ENCODE measurements at places on chromosomes 4 and X. TPM values are rescaled to one million over a fixed set of nuclear protein-coding genes. Genes with fewer than 3 reads are reported as not detected.
A peak's percentile ranks its signal among the peaks of the same experiment; 100 is the strongest.

DNA sequence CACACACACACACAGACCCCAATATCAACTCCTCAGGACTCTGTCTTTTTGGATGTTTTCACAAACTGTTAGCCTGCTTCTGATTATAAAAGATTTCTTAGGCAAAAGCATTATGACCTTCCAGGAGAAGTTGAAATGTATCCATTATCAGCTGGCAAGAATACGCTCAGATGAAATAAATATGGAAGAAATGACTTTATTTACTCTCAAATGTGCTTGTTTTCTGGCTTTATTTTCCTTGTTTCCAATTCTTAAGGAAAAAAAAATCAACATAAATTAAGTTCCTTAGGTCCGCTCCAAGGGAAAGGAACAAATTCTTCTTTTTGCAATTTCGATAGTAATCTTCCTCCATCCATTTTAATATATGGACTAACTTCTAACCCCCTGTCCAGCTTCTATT, 175.6 kb upstream of the HCCS start:
- no peaks in the 10 kb centered on the region for H3K36me3 ChIP-seq
- H3K4me3 ChIP-seq: no peak overlapping the region
- no peaks in the 10 kb centered on the region for H3K4me1 ChIP-seq
- no peak for DNase-seq
- H3K27ac ChIP-seq: no peak overlapping the region
- no peaks in the 10 kb centered on the region for H3K27me3 ChIP-seq

DNA sequence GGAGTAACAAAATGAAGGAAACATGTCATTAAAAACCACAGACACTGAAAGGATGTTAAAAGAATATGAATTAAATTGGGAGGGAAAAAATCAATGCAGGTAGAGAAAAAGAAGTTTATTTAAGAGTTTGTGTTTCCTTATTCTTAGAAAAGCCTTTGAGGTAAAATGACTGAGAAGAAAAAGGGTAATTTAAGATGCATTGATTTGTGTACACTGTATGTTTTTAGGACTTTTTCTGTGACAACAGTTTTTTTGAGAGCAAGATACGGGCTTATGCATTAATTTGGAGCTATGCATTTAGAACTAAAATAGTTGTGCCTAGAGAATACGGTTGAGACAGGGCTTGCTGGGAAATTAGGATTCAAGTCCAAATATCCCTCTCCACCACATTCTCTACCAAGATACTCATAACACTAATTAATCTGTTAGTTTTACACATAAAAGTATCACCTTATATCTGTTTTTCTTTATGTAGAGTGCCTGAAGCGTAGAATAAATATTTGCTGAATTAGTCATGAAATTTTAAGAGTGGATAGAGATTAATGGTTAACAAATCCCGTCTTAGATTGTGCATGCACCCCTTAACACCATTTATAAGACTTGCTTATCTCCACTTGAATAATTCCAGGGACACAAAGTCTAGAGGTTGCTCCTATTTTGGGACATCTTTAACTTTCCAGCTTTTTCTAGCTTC, 232.5 kb downstream of the PCDH7 start:
- H3K27me3 ChIP-seq: no peaks in the 10 kb centered on the region
- no peaks in the 10 kb centered on the region for H3K36me3 ChIP-seq
- H3K27ac ChIP-seq: peak overlapping the region; percentile 26
- no peak overlapping the region for H3K4me3 ChIP-seq
- DNase-seq: no peak
- H3K4me1 ChIP-seq: peaks cover 75% of the 10 kb centered on the region

DNA sequence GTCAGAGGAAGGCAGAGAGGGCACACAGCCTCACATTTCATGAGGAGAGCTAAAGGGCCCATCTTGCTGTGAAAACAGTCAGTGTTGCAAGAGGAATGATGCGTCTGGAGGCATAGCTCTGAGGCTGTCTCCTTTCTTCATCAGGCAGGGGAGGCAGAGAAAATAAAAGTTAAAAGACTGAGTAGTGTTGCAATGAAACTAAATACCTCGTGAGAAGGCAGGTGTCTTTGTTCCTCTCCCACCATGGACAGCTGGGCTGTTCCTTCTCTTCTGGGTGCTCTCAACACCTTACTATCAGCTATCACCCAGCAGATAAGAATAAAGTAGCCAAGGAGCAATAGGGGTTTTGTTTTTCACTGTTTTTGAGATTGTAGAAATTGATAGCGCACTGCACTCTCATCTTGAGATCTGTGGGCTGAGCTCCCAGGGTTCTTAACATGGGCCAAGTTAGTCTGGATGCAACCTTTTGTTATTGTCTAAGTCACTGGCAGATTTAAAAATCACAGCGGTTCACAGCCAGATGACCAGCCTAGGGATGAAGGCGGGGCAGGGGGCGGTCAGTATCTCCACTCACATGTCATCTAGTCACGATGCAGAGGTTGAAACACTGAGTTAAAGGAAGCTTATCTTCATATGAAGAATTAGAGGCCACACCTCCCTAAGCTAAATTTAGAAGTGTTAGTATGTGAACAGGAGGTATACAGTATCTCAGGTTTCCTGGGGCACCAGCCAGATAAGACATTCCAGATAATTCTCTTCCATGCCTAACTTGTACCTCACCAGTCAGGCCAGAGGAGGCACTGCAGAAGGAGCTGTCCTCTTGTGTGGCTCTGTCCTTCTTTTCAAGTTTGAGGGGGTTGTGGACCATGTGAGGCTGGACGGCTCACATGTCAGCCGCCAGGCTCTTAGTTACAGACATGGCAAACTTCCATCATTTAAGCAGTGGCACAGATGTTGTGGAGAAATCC, 36.9 kb downstream of the PARM1 start:
- no peaks in the 10 kb centered on the region for H3K27me3 ChIP-seq
- DNase-seq: peak; percentile 0
- no peaks in the 10 kb centered on the region for H3K36me3 ChIP-seq
- H3K4me1 ChIP-seq: no peaks in the 10 kb centered on the region
- H3K4me3 ChIP-seq: no peak overlapping the region

- no peak overlapping the region for H3K27ac ChIP-seq
- no peaks in the 10 kb centered on the region for H3K4me1 ChIP-seq
- no peak overlapping the region for H3K4me3 ChIP-seq
- DNase-seq: no peak
- H3K36me3 ChIP-seq: no peaks in the 10 kb centered on the region
These were observed 34.9 kb upstream of the SLC25A4 start for GRCh38 chr4:185108185-185108584.

- H3K27ac ChIP-seq: peak overlapping the region; percentile 75
- no peaks in the 10 kb centered on the region for H3K36me3 ChIP-seq
- DNase-seq: peak; percentile 50
- no peaks in the 10 kb centered on the region for H3K27me3 ChIP-seq
- no peak overlapping the region for H3K4me3 ChIP-seq
- peaks cover 8% of the 10 kb centered on the region for H3K4me1 ChIP-seq
These were observed 4.7 kb downstream of the SRPX2 start for GRCh38 chrX:100648458-100649417.

GRCh38 chrX:43949669-43950068, 23.5 kb downstream of the NDP start:
- H3K4me3 ChIP-seq: no peak overlapping the region
- H3K27me3 ChIP-seq: no peaks in the 10 kb centered on the region
- H3K36me3 ChIP-seq: no peaks in the 10 kb centered on the region
- H3K4me1 ChIP-seq: peaks cover 19% of the 10 kb centered on the region
- no peak overlapping the region for H3K27ac ChIP-seq

DNA sequence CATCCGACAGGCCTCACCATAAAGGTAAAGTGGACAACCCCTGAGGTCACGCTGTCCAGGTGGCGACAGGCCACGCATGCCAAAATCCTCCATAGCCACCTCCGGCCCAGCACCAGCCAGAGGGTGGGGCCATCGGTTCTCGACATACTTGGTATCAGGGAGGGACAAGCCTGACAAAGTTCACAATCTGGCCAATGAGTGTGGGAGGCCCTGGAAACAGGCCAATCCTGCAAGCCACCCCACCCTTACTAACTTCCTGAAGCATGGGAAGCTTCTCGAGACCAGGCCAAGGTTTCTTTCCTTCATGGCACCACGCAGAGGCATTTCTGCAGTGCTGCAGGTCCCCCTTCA, 73.8 kb downstream of the MTMR1 start:
- no peak overlapping the region for H3K27ac ChIP-seq
- no peaks in the 10 kb centered on the region for H3K27me3 ChIP-seq
- H3K4me3 ChIP-seq: no peak overlapping the region
- DNase-seq: no peak
- H3K36me3 ChIP-seq: no peaks in the 10 kb centered on the region
- H3K4me1 ChIP-seq: no peaks in the 10 kb centered on the region

- H3K4me3 ChIP-seq: peak overlapping the region; percentile 50
- H3K27me3 ChIP-seq: peaks cover 25% of the 10 kb centered on the region
- no peak for DNase-seq
- H3K27ac ChIP-seq: no peak overlapping the region
- H3K36me3 ChIP-seq: no peaks in the 10 kb centered on the region
These were observed 707 bp upstream of the UNC5C start for GRCh38 chr4:95549246-95550114.

DNA sequence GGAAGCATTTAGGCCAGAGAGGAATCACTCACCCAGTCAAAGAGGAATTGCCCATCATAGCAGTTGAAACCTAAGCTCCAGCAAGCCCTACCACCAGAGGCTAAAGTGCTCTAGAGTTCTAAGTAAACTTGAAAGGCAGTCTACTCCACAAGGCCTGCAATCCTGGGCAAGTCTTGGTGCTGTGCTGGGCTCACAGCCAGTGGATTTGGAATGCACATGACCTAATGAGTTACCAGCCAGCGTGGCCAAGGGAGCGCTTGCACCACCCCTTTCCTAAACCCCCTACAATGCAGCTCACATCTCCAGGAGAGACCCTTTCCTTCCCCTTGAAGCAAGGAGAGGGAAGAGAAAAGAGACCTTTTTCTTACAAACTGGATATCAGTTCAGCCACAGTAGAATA, 445.7 kb downstream of the GASK1B start:
- H3K4me1 ChIP-seq: no peaks in the 10 kb centered on the region
- no peaks in the 10 kb centered on the region for H3K36me3 ChIP-seq
- no peak overlapping the region for H3K4me3 ChIP-seq
- H3K27ac ChIP-seq: no peak overlapping the region

- no peak overlapping the region for H3K27ac ChIP-seq
- peaks cover 49% of the 10 kb centered on the region for H3K27me3 ChIP-seq
- DNase-seq: no peak
- no peak overlapping the region for H3K4me3 ChIP-seq
- H3K4me1 ChIP-seq: no peaks in the 10 kb centered on the region
These were observed 86.4 kb upstream of the C4orf50 start for GRCh38 chr4:6104541-6105130.

GRCh38 chrX:11698702-11699101, 33.0 kb upstream of the ARHGAP6 start:
- no peaks in the 10 kb centered on the region for H3K4me1 ChIP-seq
- peaks cover 6% of the 10 kb centered on the region for H3K27me3 ChIP-seq
- H3K27ac ChIP-seq: no peak overlapping the region
- DNase-seq: no peak

- no peaks in the 10 kb centered on the region for H3K36me3 ChIP-seq
- no peaks in the 10 kb centered on the region for H3K27me3 ChIP-seq
- no peak overlapping the region for H3K27ac ChIP-seq
- peaks cover 26% of the 10 kb centered on the region for H3K4me1 ChIP-seq
These were observed 95.8 kb downstream of the PALLD start for GRCh38 chr4:168592676-168593075.

- H3K4me1 ChIP-seq: no peaks in the 10 kb centered on the region
- H3K4me3 ChIP-seq: no peak overlapping the region
- no peak overlapping the region for H3K27ac ChIP-seq
- H3K36me3 ChIP-seq: no peaks in the 10 kb centered on the region
- DNase-seq: no peak
- H3K27me3 ChIP-seq: no peaks in the 10 kb centered on the region
These were observed 101.7 kb downstream of the RAPGEF2 start for GRCh38 chr4:159204566-159204965.

GRCh38 chr4:89397441-89397840, 89.8 kb upstream of the GPRIN3 start:
- no peak overlapping the region for H3K27ac ChIP-seq
- H3K4me1 ChIP-seq: no peaks in the 10 kb centered on the region
- no peak for DNase-seq
- H3K27me3 ChIP-seq: no peaks in the 10 kb centered on the region
- H3K36me3 ChIP-seq: no peaks in the 10 kb centered on the region
- no peak overlapping the region for H3K4me3 ChIP-seq

DNA sequence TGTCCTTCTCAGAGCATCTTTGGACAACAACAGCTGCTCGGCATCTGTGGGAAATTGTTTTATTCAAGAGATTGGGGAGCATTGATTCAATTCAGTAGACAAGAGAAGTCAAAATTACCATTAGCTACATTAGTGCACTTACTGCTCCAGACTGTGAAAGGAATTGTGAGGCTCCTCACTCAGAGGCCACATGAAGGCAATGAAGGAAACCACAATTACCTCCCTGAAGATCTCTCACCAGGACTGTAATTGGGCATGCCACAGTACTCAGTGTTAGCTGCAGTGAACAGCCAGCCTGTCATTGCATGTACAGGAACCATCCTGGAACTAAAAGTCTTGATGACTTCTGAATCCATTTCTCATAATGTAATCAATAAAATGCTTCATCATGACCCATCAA, 144.8 kb downstream of the PPA2 start:
- no peak for DNase-seq
- no peaks in the 10 kb centered on the region for H3K36me3 ChIP-seq
- no peaks in the 10 kb centered on the region for H3K4me1 ChIP-seq
- H3K27me3 ChIP-seq: no peaks in the 10 kb centered on the region

DNA sequence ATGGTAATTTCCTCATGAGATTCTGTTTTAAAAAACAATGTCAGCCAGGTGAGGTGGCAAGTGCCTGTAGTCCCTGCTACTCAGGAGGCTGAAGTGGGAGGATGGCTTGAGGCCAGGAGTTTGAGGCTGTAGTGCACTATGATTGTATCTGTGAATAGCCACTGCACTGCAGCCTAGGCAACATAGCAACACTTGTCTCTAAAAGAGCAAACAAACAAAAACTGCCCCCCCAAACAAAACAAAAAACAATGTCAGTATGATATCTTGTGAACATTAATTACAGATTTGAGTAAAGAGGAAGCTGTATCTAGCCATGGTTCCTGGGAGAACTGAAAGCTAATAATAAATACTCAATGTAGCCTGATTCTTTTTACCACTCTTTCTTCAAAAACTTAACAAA, 6.8 kb upstream of the MSL3 start:
- H3K36me3 ChIP-seq: no peaks in the 10 kb centered on the region
- H3K4me1 ChIP-seq: no peaks in the 10 kb centered on the region
- H3K27me3 ChIP-seq: peaks cover 75% of the 10 kb centered on the region
- no peak for DNase-seq
- H3K27ac ChIP-seq: no peak overlapping the region
- H3K4me3 ChIP-seq: no peak overlapping the region

Gene USP17L20
- not detected for total RNA-seq

Gene DNAAF6
- not detected for total RNA-seq

Gene GLUD2
- total RNA-seq: 0.47 TPM

Gene SLIT2
- total RNA-seq: 70.6 TPM

Gene ZCCHC18
- 0.54 TPM for total RNA-seq

Gene KLHL15
- total RNA-seq: 10.9 TPM

Gene CFAP47
- 1.8 TPM for total RNA-seq

Gene ARAP2
- total RNA-seq: 0.20 TPM

Gene CXCL3
- 0.50 TPM for total RNA-seq

Gene KCND1
- 3.6 TPM for total RNA-seq

Gene QRFPR
- total RNA-seq: 32.2 TPM

Gene STIM2
- total RNA-seq: 59.0 TPM

Gene GYG2
- total RNA-seq: 59.7 TPM

All from A673 (cell line).